NCI-H187 (cell line): ENCODE measurements at places on chromosomes 1 and 21.

- no peak for DNase-seq
Measured at GRCh38 chr1:202204065-202204464, 10.5 kb downstream of the LGR6 start.

DNA sequence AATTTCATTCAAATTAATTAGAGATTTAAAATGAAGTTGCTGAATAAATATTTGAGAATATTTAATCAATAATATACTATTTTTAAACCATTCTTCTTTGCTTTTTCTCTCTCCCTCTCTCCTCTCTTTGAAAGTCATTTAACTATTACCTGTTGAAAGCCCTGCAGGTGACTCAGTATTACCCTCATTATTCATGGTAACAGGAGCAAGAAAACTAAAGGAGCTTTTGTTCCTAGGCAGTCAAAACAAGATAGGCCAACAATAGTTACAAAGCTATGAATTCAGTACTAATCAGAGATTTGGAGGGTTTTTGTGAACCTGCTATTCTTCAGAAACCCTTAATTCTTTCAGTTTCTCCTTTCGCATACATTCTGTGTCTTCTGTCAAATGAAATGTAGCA, 721.3 kb upstream of the NCAM2 start:
- DNase-seq: no peak

DNA sequence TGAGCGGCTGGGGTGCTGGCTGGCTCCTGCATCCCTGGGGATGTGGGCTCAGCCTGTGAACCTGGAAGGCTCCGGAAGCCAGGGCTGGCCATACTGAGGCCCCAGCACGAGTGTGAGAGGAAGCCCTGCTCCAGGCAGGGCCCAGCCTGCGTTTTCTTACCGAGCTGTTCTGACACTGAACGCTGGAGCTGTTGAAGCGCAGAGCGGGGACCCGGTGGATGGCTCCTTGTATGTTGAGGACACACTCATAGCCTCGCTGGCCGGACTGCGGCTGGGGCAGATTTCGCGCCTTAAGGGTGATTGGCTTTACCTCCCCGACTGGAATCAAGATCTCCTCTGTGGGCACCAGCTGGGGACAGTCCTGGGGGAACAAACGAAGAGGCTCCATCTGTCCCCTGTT, 160.0 kb downstream of the PLXNA2 start:
- DNase-seq: no peak

- DNase-seq: no peak
Measured at GRCh38 chr1:232628335-232629249, 1.3 kb downstream of the SIPA1L2 start.

DNA sequence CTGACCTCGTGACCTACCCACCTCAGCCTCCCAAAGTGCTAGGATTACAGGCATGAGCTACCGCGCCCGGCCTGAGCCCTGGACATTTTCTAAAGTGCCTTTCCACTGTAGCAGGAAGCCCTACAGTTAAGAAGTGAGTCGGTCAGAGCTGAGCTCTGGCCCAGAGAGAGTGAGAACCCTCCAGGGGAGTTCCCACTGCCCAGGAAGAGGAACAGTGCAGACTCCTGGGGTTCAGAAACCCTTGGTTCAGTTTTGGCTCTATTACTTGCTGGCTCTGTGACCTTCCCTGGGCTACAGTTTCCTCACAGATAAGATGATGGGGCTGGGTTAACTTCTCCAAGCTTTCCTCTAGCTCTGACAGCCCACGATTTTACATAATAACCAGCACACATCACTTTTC, 20.9 kb downstream of the SLC9A1 start:
- DNase-seq: no peak

- DNase-seq: no peak
Measured at GRCh38 chr1:215032911-215033526, 49.5 kb upstream of the KCNK2 start.

DNA sequence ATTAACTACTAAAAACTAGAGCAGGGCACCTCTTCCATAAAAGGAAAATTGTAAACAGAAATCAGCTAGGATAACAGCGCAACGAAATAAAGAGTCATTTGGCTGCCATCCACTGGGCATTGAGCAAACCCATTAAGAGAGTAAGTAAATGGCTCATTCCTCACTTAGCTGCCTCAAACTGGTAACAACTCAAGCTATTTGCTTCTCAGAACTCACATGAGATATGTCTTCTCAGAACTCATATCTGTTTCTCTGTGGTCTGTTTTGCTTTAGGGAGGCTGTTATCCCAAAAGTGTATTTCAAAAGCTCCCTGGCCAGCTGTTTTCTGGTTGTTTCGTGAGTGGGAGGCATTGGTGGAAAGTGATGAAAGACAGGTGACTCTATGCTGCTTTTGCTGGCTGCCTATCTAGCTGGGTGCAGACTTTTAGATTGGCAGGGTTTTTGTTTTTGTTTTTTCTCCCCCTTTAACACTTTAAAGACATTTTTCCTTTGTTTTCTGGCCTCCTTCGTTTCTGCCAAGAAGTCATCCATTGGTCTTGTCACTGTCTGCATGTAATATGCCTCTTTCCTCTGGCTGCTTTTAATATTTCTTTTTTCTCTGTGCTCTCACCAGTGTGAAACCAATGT, 269.2 kb upstream of the RGS18 start:
- DNase-seq: no peak

DNA sequence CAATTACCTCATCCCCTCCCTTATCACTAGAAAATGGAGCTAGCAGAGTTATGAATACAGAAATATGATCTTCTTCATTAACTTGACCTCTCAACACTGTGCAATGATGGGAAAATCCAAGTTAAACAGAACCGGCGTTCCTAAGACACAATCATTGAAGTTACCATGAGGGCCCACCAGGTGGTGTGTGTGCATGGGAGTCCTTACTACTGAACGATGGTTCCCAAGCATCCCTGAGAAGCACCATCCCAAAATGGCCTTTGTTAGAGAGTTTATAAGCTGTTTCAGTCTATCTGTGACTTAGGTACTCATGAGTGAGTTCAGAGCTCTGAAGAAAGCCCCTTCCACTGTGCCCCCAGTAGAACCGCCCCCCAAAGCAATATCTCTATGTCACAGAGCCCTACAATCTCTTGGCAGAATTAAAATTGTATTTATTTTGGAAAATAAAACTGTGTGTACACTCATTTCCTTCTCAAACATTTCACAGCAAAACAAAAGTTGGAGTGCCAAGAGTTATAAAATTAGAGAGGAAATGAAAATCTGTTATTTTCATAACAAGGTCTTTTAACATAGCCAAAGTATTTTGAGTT, 56.8 kb downstream of the PLD5 start:
- DNase-seq: no peak

GRCh38 chr21:45011911-45012661, 62.3 kb upstream of the ADARB1 start:
- DNase-seq: no peak

- DNase-seq: no peak
Measured at GRCh38 chr1:99131546-99131945, 126.9 kb upstream of the PLPPR5 start.

DNA sequence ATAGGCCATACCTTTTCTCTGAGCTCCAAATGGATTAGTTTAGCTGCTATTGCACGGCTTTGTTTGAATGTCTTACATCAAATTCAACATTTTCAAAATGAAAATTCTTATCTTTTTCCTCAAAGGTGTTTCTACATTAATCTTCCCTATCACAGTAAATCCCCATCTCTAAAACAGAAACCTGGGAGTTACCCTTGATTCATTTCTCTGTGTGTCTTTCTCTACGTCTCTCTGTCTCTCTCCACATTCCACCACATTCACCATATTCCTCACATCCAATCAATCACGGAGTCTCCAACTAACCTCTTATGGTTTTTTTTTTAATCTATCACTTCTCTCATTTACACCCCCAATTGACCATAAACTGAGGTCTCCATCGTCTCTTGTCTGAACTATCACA, 24.1 kb downstream of the PTGER3 start:
- no peak for DNase-seq

- DNase-seq: no peak
Measured at GRCh38 chr1:29783508-29784275, 547.4 kb downstream of the PTPRU start.

GRCh38 chr1:16720351-16721223, 19.7 kb upstream of the RNU1-4 start:
- no peak for DNase-seq

DNA sequence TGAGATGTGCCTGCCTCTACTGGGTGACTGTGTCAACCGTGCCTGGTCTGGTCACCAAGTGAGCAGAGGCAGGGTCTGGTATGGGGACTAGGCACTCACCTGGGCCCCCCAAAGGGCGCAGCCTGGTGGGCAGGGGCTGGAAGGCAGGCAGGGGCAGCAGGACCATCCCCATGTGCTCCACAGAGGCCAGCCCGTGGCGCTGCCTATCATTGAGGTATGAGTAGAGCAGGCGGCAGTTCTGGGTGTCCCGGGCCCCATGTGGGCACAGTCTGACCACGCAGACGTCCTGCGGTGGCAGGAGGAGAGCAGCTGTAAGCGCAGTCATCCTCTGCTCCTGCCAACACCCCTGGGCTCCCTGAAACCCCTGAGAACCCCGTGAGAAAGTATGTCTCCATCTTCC, 23.7 kb downstream of the SPOCD1 start:
- DNase-seq: no peak

DNA sequence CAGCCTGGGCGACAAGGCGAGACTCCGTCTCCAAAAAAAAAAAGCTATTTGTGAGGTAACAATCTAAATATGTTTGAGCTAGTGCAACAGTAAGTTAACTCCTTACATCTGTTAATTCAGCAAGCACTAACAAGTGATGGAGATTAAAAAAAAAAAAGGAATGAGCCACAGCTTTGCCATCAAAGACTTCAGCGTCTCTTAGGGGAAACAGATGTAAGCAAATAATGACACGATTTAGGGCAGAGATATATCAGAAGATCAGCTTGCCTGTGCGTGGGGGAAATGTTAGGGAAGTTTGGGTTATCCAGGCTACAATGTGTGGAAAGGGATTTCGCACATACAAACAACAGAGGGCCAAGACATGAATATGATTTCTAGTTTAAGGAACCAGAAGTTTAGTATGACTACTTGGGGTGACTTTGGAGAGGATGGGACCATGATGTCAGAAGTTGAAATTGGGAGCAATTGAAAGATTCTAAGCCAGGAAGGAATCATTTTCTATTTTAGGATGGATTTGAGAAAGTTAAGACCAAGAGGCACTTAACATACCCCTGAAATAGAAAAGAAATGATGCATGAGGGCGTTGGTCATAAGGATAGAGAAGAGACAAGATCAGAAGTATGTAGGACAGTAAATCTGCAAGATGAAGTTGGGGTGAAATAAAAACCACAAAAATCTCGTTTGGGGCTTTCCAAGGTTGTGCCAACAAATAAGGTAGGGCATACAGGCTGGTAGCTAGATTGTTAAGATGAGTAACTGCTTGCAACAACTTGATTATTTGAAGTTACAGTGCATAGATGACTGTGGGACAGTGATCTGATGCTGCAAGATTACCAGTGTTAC, 2.4 kb upstream of the BRWD1 start:
- no peak for DNase-seq

DNA sequence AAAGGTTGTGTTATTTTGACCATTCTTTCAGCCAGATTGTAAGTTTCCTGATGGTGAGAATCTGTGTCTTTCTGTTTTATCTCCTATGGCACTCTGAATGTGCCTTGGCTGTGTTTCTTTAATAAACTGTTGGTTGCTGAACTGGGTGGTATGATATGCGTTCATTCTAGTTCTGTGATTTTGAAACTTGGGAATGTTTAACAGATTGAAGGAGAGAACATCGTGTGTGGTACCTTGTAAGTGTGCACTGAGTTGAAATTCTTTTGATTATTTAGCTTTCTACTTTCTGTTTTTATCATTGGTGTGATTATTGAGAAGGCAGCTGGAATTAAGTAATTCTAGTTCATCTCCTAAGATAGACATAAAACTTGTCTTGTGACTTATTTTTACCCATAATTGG, 4.6 kb downstream of the BACH1 start:
- DNase-seq: no peak

GRCh38 chr21:45267390-45267760, 20.3 kb downstream of the POFUT2 start:
- DNase-seq: no peak

DNA sequence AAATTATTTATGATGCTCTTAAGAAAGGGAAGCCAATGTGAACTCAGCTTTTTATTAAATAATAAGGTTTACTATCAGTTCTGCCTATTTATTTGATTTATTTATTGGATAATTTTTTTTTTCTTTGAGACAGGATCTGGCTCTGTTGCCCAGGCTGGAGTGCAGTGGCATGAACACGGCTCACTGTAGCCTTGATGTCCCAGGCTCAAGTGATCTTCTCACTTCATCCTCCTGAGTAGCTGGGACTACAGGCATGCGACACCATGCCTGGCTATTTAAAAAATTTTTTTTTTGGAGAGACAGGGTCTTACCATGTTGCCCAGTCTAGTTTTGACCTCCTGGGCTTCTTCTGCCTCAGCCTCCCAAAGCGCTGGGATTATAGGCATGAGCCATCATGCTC, 21.0 kb upstream of the DNAJC28 start:
- no peak for DNase-seq

DNA sequence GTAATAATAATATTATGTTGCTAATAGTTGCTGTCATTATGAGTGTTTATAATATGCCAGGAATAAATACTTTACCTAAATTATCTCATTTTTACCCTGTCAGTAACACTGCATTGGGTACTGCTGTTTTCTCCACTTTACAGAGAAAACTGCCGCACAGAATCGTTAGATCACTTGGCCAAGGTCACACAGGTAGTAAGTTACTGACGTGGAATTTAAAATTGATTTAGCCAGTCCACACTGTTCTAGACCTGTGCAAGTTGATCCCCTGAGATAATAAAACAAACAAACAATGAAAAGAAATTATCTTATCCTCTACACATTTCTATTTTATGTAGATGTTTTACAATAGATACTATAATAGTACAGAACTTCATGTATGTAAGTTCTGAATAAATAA, 174.1 kb downstream of the ROR1 start:
- DNase-seq: no peak

GRCh38 chr1:65918564-65918963, 125.9 kb downstream of the PDE4B start:
- DNase-seq: no peak

- DNase-seq: peak; percentile 27
Measured at GRCh38 chr1:181504399-181504842, 21.1 kb downstream of the CACNA1E start.

DNA sequence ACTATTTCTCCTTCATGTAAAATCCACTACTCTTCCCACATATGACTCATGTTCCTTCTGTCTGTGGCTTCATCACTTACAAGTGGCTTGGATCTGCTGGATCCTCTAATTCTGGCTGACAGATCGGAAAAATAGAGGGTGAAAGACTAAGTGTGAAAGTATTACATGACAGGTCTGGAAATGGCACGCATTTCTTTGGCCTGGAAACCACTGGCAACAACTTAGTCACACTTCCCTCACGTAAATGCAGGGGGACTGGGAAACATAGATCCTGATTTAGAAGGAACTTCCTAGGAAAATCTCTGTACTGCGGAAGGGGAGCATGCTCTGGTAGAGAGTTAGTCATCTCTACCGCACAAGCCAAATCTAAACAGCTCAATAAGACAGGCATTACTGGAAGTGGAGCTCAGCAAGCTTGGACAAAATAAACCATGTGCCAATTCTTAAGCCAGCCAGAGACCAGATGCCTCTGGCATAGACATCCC, 305.4 kb upstream of the PTBP2 start:
- no peak for DNase-seq
